ENCODE measurements at places on chromosomes 2 and 18.

DNA sequence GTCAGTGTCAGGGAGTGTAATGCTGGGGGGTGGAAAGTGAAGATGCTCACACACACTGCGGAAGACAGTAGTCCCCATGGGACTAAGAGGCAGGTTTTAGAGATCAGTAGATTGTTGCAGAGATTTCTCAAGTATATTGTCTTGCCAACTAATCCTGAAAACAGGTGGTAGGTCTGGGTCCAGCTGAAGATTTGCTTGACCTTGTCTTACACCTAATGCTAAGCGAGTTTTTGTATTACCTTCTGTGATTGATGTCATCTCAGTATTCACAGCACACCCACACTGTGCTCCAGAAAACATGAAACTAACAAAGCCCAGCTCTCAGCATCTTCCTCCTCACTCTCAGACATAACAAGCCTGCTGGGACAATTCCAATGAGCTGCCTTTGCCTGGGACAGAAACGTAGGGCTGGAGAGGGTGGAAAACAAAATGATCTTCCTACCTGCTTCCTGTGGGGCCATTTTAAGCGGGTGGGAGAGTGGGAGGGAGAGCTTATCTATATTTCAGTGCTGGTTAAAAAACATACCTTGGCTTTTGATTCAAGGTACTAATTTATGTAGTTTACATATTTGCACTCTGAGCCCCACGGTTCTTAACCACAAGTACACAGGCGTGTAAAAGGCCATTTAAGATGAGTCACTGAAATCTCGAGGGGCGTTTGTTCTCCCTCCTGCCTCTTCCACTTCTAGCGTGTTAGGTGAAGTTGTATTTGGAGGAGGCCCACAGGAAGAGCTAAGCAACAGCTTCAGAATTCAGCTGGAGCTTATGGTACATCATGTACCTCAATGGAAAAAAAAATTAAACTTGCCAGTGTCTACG, 23.1 kb upstream of the RBMS1 start:
- no peak for DNase-seq

DNA sequence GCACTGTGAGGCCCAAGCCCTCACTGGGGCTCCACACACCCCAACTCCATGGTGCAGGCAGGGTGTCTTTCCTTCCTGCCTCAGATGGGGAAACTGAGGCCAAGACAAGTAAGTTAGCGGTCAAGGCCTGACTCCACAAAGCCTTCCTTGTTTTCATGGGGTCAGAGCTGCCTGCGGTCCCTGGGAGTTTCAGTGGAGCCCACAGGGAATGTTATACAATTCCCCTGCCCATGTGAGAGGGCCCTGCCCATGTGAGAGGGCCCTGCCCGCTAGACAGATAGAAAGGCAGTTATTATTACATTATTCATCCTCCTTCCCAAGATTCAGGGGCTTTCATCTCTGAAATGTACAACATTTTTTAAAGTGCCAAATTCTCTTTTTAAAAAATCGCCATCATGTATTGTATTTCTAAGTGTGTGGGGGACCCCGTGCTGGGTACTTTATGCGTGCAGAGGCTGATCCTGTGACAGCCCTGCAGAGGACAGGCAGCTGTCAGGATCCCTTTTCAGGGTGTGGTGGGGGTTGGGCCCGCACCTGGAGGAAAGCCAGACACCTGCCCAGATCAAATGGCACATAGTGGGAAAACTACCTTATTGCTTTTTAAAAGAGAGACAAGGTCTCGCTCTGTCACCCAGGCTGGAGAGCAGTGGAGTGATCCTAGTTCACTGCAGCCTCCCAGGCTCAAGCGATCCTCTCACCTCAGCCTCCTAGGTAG, 23.4 kb downstream of the FBLN7 start:
- DNase-seq: no peak

GRCh38 chr18:49754866-49755265, 58.5 kb downstream of the ACAA2 start:
- DNase-seq: no peak

DNA sequence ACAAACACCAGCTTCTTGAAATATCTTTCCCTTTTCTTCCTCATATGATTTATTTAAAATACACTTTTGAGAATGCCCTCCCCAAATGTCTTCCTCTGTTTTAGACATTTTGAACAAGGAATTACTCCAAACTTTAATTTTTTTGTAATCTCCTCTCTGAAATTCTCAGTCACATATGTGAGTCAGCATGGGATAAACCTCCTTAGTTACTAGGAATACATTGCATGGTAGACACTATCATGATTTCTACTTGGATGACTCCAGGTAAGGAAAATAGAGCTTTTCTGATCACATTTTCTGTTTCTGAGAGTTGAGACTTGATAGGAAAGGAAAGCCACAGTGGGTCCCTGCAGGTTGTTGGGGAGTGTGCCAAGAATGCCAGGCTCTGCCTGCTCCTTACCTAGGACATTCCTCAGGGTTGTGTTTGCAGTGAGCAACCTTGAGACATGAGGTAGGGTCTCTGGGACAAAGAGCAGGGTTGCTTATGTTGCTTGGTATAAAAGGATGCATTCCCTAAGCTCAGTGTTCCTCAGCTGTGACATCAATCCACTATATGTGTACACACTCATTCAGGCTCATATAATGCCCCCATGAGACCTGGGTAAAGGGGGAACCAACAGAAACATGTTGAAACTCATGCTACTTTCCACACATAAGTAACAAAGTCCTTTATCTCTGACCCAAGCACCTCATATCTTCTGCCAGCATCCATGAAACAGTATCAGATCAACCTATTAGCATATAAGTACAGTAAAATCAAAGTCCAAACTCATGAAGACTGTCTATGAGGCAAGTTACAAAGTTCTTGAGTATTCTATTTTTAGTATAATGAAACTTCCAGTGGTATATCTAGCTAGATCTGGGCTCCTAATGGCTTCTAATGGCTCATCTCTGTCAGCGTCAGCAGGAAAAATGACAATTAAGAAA, 112.8 kb upstream of the SCN1A start:
- no peak for DNase-seq

DNA sequence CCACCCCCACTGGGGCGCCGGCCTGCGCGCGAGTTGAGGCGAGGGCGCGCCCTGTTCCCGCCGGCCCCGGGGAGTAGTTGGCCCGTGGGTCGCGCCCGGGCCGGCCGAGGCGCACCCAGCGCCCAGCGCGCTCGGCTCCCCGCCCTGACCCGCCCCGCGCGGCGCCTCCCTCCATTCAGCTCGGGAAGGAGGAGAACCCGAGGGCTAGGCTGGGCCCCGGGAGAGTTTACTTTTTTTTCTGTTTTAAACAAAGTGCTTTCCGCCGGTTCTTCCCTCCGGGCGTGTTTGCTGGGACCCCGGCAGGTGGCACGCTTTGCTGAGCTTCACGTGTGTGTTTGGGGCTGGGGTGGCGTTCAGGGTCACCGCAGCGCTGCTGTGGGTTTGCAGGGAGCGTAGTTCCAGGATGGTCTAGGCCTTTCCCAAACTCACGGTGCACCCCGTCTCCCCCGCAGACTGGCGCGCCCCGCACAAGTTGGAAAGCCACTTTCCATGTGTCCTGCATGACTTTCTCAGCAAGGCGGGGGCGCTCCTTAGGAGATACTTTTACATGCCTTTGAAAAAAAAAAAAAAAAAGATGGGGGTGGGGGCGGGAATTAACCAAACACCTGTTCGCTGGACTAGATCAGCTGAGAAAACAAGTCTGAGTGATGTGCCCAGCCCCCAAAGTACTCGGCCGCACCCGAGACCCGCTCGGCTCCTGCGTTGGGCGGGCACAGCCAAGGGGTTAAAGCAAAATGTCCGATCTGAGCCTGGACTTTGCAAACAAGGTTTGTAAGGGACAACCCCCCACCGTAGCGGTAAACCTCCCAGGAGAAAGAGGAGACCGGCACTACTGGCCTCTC, 825 bp downstream of the ITGA6 start:
- DNase-seq: peak; percentile 42

GRCh38 chr2:218430721-218431120, 11.8 kb downstream of the VIL1 start:
- no peak for DNase-seq

GRCh38 chr2:229231885-229232284, 39.2 kb downstream of the PID1 start:
- DNase-seq: no peak

DNA sequence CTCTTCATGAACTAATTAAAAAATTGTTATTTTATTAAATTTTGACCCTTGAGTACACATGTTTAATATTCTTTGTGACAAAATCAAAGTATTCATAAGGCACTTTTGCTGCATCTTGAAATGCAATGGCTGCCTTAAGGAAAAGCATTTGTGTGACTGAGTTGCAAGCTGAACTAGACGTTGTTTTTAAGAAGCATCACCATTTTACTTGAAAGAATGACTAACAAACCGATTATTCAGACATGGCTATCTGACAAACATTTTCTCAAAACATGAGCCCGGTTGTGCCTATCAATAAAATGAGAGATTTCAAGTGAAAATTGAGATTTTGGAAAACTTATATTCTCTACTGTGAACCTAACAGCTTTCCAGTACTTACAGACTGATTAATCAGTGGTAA, 2.8 kb downstream of the GCFC2 start:
- no peak for DNase-seq

GRCh38 chr2:150609831-150610582, 122.5 kb upstream of the RND3 start:
- DNase-seq: no peak

GRCh38 chr2:196329959-196330358, 158.6 kb upstream of the STK17B start:
- DNase-seq: no peak

- DNase-seq: no peak
Observed at GRCh38 chr18:66630831-66631230, 26.9 kb upstream of the CDH19 start.

GRCh38 chr2:3434654-3435053, 55.2 kb downstream of the TRAPPC12 start:
- no peak for DNase-seq

DNA sequence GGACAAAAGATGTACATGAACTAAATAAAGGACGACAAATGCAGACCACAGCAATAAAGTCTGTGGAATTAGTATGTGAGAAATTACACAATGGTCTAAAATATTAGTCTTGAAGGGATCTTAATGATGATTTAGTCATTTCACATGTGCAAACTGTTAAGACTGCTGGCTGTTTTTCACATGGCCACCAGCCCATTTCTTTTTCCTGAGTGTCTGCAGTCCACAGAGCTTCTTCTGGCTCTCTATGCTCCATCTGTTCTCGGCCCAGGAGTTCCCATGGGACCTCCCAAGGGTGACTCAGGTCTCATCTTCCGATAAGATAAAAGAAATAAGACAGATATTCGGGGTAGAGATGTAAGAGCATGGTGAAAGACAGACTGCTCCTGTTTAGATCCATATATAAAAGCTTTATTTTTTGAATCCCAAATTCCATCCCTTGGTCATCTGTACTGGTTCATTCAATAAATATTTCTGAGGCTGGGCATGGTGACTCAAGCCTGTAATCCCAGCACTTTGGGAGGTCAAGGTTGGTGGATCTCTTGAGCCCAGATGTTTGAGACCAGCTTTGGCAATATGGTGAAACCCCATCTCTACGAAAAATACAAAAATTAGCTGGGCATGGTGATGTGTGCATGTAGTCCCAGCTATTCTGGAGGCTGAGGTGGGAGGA, 20.1 kb downstream of the IL1RL1 start:
- DNase-seq: no peak

Measured in neuronal stem cell (in vitro differentiated cells).